ENCODE measurements at places on chromosomes 12 and 14. TPM values are rescaled to one million over a fixed set of nuclear protein-coding genes. Genes with fewer than 3 reads are reported as not detected.

Gene RNASE3
- total RNA-seq, result not detected

Gene GNS
- total RNA-seq, result 21.1 TPM

Gene CCND2
- 792 TPM for total RNA-seq

Gene MDGA2
- not detected for total RNA-seq

Gene CPNE8
- total RNA-seq, result 5.9 TPM

Gene HOXC9
- total RNA-seq, result not detected

Gene MAP3K9
- total RNA-seq, result 4.0 TPM

Measured in CD8-positive, alpha-beta memory T cell (primary cell).